ENCODE measurements at places on chromosomes 4 and X.
A peak's percentile ranks its signal among the peaks of the same experiment; 100 is the strongest.

DNA sequence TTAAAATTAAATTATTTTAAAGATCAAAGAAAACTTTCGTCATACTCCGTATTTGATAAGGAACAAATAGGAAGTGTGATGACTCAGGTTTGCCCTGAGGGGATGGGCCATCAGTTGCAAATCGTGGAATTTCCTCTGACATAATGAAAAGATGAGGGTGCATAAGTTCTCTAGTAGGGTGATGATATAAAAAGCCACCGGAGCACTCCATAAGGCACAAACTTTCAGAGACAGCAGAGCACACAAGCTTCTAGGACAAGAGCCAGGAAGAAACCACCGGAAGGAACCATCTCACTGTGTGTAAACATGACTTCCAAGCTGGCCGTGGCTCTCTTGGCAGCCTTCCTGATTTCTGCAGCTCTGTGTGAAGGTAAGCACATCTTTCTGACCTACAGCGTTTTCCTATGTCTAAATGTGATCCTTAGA is at the start of gene CXCL8:
TSS of gene CXCL8 (plus strand) at position 217 of the 426 bp plus-strand sequence. CDS start at position 307, 90 bp downstream.
- no peak for DNase-seq

GRCh38 chr4:7867191-7867590 is 72.5 kb downstream of the AFAP1 start:
- peak; percentile 11 for DNase-seq

DNA sequence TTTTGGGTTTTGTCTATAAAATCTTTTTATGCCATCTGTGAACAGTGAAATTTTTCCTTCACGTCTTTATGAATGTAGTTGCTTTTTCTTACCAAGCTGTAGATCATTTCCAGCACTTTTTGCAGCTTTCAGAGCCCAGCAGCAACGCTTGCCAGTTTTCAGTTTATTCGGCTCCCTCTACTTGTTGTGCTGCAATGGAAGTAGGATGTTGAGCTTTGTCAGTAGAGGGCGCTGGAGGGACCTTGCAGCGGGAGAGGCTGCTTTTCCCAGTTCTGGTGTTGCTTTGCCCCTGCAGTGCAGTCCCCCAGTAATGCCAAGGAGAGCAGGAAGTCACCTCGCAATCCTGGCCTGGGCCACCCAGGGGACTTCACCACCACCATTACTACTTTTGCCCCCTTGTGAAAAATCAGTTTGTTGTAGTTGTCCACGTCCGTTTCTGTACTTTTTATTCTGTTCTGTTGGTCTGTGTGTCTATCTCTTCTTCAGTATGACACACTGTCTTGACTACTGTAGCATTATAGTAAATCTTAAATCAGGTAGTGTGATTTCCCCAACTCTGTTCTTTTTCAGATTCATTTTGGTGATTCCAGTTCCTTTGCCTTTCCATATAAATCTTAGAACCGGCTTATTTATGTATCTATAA is 21.8 kb downstream of the CMC4 start:
- DNase-seq: peak; percentile 77

DNA sequence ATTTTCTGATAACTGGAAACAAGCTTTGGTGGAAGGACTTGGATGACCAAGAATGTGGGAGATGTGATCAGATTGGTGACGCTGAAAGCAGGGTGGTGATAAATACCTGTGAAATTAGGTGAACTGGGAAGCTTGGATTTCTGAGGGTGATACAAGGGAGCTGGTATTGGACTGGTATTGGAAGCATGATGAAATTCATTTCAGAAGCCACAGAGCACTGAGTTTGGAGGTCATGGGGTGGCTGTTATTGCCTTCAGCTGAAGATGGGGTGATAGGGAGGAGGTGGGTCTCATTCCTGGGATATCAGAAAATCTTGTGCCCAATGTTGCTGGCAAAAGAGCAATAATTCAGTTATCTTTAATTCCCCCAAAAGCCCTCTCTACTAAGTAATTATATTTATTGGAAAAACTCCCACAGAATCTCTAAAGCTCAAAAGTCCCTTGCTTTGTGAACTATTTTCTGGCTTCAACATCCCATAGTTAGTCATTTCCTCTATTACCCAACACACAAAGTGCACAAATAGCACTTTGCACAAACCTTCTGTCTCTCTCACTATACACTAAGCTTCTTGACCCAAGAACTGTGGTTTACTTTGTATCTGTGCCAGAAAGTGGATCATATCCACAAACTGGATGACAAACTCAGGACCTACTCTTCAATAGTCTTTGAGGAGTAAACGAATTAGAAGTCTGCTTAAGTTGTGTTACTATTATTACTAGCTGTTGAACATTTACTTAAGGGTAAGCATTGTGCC is 23.1 kb upstream of the CAMK2D start:
- DNase-seq: no peak

DNA sequence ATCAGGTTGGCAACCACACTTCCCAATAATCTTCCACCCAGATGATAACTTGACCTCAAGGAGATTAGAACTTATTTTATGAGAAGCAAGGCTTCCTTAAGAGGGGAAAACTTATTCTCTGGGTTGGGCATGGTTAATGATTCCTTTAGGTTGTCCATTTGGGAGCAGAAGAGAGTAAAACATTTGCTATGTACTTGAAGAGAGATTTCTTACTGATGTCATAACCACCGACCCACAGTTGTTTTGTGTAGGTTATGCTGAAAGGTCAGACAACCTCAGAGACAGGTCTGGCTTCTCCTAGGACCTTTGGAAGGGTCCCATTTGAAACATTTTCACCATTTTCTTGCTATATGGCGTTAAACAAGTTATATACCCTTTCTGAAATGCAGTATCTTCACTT is 56.1 kb downstream of the FAM114A1 start:
- no peak for DNase-seq

- no peak for DNase-seq
These were observed 227.3 kb upstream of the GIMD1 start for GRCh38 chr4:106595906-106596305.

GRCh38 chrX:68146054-68146453 is 287.2 kb downstream of the OPHN1 start:
- no peak for DNase-seq

- DNase-seq: no peak
These were observed 23.8 kb downstream of the ARHGAP10 start for GRCh38 chr4:147755561-147756295.

DNA sequence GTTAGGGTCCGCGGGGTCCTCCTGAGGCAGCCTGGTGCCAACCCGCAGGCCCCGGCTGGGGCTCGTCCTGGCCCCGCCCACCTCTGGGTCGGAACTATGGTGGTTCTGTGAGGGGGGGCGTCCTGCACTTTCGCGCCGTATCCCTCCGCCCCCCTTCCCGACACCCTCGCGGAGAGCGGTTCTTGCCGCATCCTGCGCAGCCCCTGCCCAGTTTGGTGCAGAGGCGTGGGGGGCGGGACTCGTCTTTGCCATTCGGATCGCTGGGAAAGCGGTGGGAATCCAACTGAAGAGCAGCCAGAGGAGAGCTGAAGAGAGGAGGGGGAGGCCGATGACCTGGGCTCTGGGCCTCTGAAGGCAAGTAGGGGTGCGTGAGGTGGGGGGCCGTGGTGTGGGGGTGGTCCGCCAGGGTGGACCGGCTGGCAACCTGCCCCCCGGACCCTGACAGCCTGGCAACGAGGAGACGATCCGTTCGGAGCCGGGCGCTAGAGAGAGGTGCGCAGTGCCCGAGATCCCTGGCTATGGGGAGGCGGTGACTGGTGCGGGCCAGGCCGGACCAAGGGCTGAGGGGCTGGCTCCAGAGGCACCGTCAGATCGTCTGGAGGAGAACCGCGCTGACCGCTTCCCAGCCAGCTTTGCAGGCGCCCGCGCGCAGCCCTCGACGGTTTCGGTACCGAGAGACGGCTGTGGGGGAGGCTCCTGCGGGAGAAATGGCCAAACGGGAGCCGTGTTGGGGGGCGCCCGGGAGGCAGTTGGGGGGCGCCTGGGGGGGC is at the start of gene GPRASP1:
TSS of gene GPRASP1 (plus strand) at position 242 of the 770 bp plus-strand sequence. CDS start 2,431 bp downstream, outside the sequence.
- peak; percentile 65 for DNase-seq

GRCh38 chrX:107834275-107835201 is 8.9 kb downstream of the MID2 start:
- no peak for DNase-seq

- no peak for DNase-seq
These were observed 54.1 kb downstream of the PHKA2 start for GRCh38 chrX:18929775-18930174.

- no peak for DNase-seq
These were observed 26.7 kb downstream of the HDAC8 start for GRCh38 chrX:72545990-72546389.

GRCh38 chr4:7121866-7122653 is 54.2 kb upstream of the GRPEL1 start:
- no peak for DNase-seq

GRCh38 chr4:144589512-144589911 is 56.4 kb upstream of the HHIP start:
- no peak for DNase-seq

GRCh38 chrX:74246524-74246923 is 57.5 kb upstream of the ZCCHC13 start:
- DNase-seq: no peak

Measured in islet precursor cell (in vitro differentiated cells).